ENCODE measurements at places on chromosomes 11 and 22.

DNA sequence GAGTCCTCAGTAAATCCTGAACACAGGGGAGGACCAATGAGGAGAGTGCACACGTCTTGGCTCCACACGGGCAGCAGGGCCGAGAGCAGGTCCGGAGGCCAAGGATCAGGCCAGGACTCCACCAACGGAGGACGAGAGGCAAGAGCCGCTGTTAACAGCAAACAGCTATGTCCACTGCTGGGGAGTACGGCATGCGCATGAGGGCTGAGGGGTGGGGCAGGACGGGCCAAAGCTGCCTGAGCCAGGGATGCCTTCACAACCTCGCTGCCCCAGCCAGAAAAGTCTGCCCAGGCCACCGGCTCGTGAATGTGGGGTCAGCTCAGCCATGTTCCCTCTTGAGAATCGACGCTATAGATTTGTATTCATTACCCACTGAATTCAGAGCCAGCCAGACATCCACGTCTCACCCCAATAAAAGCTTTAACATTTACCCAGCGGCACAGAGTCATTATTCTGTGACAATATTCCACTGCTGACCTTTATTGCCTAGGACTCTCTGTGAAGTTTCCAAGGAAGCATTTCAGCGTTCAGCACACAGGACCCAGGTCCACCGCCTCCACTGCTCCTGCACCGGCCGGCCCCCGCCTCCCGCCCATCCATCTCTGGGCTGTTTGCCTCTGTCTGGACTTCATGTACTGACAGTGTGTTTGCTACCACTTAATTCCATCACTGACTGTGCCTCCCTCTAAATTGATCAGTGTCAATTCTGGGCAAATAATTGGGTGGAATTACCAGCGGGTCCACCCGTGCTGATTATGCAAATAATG, 384.9 kb downstream of the SHANK2 start:
- no peak for DNase-seq

GRCh38 chr11:93662175-93662570, 691 bp downstream of the CEP295 start:
- DNase-seq = no peak

- DNase-seq = no peak
These were observed 37.3 kb upstream of the TEAD1 start for GRCh38 chr11:12636871-12637410.

- DNase-seq = no peak
These were observed 83.6 kb downstream of the FDX1 start for GRCh38 chr11:110513259-110513801.

DNA sequence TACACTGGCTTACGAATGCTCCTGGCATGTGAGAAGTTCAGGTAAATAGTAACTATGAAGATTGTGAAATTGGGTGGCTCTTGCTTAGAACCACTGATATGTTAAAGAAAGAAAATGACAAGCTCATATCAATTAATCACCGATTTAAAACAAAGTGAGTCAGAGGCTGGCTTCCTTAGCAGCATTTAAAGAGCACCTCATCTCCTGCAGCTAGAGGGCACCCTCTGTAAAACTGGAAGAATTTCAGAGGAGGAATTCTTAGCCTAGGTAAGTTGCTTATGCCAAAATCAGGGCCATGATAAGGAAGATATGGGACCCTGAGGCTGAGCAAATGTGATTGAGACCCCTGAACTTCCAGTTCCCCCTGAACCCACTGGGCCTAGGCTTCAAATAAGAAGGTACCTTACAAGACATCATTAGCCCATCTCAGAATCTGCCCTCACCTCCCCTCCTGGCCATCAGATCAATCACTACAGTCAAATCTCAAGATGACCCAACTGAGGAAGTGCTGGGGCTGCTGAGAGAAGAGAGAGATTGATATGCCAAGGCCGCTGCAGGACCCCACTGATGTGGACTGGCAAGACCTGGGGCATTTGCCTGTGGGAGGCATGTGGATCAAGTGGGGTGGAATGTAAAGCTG, 8.6 kb upstream of the CD3E start:
- DNase-seq = no peak

DNA sequence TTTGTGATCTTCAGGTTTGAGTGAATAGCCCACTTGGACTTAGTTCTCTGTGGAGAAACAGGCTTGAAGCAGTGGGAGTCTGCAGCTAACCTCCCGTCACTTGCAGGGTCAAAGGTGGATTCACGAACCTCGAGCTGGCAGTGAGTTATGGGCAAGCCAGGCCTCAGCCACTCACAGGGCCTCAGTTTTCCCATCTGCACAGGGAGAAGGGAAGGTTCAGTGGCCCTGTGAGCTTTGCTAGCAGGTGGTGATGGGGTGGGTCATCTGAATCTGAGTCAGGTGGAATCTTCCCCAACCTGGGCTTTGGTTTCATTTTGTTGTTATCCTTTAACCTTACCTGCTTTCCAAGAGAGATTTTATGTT, 86.6 kb upstream of the GRIK4 start:
- no peak for DNase-seq

DNA sequence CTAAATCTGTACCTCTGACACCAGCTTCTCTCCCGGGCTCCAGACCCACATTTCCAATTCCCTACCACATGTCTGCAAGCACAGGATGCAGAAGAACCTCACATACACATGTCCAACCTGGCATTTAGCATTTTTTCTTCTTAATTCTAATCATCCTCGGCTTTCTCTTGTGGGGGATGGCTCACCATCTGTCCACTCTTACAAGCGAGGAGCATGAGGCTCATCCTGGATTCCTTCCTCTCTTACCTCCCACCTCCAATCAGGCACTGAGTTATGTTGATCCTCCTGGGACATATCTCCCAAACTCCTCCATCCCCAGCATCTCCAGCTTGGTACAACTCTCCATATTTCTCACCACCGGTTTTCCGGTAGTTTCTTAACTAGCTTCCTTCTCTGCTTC, 149.8 kb upstream of the LARGE1 start:
- DNase-seq = no peak

DNA sequence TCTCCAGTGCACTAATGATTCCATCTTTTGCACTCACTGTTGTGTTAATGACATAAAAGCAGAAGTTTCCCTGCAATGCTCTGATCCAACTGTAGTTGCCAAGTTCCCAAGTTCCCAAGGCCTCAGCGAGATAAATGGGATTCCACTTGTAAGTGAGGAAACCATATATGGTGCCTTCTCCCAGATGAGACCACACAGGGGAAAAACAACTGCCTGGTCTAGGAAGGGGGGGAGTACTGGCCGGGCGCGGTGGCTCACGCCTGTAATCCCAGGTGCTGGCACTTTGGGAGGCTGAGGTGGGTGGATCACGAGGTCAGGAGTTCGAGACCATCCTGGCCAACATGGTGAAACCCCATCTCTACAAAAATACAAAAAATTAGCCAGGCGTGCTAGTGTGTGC, 23.3 kb upstream of the RELA start:
- DNase-seq = no peak

DNA sequence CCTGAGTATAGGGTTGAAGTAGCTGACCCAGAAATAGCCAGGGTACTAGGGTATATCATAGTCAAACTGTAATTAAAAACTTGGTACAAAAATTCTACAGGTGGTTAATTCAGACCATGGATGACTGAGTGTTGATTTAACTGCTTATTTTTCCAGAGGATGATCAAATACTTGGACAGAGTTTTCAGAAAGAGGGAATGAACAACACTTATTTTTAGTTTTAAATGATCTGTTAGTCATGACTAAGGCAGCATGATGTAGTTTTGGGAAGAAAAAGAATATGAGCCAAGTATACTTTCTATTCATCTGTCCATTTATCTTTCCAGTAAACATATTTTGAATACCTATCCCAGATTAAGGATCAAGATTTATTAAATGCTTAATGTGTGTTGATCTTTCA, 19.8 kb upstream of the CCDC89 start:
- no peak for DNase-seq

DNA sequence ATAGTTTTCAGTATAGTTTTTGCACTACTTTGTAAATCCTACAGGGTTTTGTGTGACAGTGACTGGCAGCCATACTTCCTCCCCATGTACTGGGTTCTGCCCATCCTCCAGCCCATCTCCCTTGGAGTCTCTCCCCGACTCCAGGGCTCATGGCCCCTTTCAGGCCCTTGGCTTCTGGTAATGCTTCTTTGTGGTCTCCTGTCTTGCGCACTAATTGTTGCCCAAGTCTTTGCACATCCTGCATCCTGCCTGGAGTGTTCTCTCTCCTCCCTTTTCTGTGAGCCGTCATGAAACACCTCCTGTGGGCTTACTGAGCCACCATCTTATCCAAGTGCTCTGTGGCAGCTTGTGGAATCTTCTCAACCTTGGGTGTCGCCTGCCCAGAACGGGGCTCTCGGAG, 11.4 kb upstream of the KCNQ1OT1 start:
- no peak for DNase-seq

- DNase-seq = no peak
These were observed 15.7 kb downstream of the PIK3IP1 start for GRCh38 chr22:31276426-31277167.

GRCh38 chr11:7900686-7901085, 30.4 kb downstream of the OR10A6 start:
- no peak for DNase-seq

GRCh38 chr22:35357883-35358621, 22.8 kb upstream of the HMOX1 start:
- no peak for DNase-seq

DNA sequence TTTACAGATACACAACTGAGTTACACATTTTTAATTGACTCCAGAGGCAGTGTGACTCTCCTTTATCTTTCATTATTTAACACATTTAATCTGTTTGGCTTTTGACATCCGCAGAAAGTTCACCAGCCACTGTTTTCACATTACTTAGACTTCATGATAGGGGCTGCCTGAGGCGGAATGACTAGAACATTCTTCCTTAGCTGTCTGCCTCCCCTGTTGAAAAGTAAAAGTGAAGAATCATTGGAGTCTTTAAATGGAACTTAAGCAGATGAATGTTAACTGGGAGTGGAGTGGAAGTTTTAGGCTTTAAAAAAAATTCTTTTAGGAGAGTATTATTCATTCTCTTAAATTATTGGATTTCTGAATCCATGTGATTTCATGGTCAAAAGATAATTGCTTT, 229.2 kb upstream of the MTNR1B start:
- DNase-seq = no peak

GRCh38 chr11:64218628-64219353, 7.2 kb downstream of the TRPT1 start:
- no peak for DNase-seq

DNA sequence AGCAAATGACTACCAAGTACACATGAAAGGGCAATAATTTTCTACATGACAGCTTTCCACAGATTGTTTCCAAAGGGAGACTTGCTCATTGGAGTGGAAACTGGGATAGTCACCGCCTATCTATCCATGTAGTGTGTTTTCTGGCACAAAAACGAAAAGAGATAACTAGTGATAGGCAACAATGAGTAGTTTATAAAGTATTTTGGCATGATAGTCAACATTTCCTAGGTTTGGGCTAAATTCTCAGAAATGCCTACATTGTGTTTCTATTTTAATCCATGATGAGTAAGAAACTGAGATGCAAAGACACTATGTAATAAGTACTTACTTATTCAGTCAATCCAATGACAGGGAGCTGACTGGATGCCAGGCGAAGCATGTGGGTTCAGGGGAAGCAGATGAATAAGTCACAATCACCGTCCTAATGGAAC, 1129.1 kb downstream of the DLG2 start:
- no peak for DNase-seq
